ENCODE measurements at places on chromosomes 2 and 18.

GRCh38 chr2:176490061-176490861 lies 221.0 kb downstream of the MTX2 start:
- DNase-seq = no peak

- peak; percentile 52 for DNase-seq
These were observed 27.1 kb upstream of the PTMA start for GRCh38 chr2:231680992-231681852.

DNA sequence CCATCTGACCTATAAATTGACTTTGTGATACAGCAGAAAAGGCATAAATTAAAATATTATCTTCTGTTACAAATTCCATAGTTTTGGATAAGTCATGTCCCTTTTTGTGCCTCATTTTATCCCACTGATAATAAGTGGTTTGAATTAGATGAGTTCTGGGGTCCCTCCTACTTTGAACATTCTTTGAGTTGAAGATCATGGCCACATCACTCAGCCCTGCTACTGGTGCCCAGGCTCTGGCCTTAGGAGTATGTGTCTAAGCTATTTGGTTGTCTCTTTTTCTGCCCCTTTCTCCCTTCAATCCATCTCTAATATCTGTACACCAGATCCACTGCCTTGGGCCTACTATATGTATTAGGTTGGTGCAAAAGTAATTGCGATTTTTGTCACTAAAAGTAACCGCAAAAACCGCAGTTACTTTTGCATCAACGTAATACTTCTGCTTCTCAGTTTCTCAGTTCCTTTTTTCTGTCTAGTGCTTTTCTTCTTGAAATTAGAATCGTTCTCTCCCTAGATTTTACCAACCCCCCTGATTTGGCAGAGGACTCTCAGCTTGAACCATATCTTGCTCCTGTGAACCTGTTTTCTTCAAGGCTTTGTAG lies 362.5 kb upstream of the TNP1 start:
- DNase-seq = no peak

GRCh38 chr18:24185805-24186204 lies 46.9 kb downstream of the CABYR start:
- no peak for DNase-seq

DNA sequence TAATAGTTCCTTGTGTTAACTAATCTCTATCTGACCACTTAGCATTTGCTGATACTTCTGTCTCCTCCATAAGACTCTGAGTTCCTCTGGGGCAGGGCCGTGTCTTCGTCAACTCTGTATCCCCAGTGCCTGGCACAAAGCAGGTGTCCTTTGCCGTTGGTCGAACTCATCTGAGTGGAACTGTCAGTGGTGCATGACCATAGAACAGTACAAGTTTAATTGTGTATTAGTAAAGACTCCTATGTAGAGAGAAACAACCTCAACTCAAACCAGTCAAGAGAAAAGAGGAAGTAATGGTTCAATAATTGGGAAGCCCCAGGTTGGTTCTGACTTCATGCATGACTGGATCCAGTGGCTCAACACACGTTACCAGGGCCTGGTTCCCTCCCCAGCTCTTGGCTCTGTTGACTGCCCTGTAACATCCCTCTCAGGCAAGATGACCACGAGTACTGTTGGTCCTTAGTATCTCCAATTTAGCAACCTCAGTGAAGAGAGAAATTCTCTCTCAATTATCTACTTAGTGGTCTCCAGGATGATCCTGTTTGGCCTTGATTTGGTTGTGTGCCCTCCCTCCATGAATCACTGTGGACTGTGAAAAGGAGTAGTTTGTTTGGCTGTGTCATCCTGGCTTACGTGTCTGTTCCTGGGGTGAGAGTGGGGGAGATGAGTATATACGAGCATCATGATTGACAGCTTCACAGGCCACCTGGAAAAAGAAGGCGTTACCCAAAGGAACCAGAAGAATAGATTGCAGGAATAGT lies 58.5 kb upstream of the MSH6 start:
- DNase-seq = no peak

GRCh38 chr2:54680397-54681041 lies 42.9 kb upstream of the EML6 start:
- DNase-seq = no peak

- DNase-seq = no peak
These were observed 361.5 kb downstream of the DSEL start for GRCh38 chr18:67154979-67155378.

- DNase-seq = no peak
These were observed 13.1 kb upstream of the LHCGR start for GRCh38 chr2:48768669-48769068.

DNA sequence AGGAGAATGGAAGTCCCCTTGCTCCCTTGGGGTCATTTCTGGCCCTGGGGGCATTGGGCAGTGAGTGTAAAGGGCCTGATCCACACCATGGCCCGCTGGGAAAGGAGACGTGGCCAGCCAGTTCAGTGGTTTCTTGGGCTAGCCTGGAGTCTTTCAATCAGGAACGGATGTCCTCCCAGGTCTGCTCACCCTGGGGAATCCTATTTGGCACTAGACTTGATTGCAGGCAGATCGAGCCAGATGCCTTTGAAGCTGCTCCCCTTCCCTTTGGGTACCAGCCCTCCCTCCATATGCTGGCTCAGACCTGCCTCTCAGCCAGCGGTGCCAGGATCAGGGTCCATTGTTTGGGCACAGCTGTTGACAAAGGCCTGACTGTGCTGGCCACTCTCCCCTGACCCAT lies 11.0 kb downstream of the FBLN7 start:
- DNase-seq = no peak

DNA sequence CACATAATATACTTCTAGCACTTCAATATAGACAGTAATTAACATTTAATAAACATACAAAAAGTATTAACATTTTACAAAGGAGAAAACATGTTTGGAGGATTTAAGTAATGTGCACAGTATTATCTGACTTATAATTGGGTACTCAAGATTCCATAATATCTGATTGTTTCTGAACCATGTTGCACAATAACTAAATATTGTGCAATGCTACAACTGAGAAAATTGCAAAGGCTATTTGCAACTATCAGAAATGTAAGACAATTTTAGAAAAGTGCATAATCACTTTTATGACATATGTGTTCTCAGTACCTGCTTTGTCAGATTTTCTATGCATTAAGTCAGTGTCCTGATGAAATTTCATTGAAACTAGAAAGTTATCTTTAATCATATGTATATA lies 934.6 kb downstream of the SOCS6 start:
- DNase-seq = no peak

GRCh38 chr18:12837747-12838146 lies 46.3 kb downstream of the PTPN2 start:
- no peak for DNase-seq

DNA sequence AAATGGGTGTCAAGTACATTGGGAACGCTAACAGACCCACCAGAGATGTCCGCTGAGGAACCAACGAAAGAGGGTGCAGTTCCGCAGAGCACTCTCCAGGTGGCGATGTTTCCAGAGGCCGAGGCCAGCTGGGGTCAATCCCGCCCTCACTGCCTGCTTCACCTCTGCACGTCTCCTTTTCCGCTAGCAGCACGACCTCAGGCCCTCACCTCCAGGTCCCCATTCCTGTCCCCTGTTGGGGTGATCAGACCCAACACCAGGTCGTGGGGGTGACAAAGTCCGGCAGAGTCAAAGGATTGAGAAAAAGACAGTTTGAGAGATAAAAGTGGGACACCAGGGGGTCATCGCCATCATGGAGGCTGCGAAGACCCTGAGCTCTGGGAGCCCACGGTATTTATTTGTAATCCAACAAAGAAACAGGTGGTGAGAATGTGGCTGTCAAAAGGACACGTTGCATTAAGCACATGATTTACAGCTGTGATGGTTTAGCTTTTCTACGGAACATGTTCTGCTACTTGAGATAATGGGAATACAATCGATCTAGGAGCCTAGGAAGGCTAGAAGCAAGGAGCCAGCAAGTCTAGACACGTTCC lies 27.3 kb downstream of the ZAP70 start:
- DNase-seq = no peak

GRCh38 chr18:62347089-62347506 lies 22.0 kb downstream of the TNFRSF11A start:
- DNase-seq = no peak

DNA sequence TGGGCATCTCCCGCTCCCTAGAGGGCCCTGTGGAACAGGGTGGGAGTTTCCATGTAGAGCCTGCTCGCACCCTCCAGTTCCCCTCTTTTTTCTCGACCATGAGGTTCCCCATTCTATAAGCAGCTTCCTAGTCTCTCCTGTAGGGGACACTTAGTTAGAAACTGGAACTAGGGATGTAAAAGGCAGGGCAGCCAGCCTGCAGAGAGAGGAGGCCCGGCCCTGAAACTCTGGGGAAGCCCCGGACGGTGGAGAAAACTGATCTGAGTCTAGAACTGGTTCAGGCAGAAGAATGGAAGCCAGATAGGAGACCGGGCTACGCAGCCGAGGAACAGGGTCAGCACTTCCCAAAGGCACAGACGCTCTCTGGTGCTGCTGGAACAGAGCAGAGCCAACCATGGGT lies 51.6 kb upstream of the ATG16L1 start:
- no peak for DNase-seq

GRCh38 chr2:191957996-191958860 lies 111.3 kb upstream of the CAVIN2 start:
- no peak for DNase-seq

- no peak for DNase-seq
These were observed 60.2 kb downstream of the CAVIN2 start for GRCh38 chr2:191786694-191787093.

- no peak for DNase-seq
These were observed 16.4 kb downstream of the RSAD2 start for GRCh38 chr2:6893876-6894482.

DNA sequence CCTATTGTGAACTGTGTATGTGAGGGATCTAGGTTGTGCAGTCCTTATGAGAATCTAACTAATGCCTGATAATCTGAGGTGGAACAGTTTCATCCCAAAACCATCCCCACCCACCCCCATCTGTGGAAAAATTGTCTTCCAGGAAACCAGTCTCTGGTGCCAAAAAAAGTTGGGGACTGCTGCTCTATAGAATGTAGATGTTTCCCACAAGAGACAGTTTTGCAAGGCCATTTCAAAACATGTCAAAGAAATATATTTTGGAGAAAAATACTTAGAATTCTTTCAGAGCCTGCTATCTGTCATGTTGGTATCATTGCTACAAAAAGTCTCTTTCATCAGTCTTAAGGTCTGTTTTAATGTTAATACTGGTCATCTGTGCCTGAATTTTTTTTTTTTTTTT lies 4.1 kb upstream of the SLC39A10 start:
- no peak for DNase-seq

DNA sequence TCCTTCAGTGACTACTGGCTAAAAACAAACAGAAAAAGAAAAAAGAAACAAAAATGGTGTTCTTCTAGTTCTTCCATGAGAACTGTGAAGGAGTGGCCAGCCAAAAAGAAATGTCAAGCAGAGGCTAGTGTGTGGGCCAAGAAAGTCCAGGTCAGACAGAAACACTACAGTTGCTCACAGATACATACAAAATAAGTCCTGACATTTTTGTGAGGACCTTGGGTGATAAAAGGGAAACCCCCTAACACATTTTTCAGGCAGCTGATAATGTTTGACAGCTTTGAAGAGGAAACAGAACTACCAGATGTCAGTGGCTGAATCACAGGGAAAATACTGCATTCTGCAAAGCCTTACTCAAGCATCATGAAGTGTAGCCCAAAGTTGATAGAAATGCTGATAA lies 28.1 kb downstream of the ARHGAP25 start:
- DNase-seq = no peak

DNA sequence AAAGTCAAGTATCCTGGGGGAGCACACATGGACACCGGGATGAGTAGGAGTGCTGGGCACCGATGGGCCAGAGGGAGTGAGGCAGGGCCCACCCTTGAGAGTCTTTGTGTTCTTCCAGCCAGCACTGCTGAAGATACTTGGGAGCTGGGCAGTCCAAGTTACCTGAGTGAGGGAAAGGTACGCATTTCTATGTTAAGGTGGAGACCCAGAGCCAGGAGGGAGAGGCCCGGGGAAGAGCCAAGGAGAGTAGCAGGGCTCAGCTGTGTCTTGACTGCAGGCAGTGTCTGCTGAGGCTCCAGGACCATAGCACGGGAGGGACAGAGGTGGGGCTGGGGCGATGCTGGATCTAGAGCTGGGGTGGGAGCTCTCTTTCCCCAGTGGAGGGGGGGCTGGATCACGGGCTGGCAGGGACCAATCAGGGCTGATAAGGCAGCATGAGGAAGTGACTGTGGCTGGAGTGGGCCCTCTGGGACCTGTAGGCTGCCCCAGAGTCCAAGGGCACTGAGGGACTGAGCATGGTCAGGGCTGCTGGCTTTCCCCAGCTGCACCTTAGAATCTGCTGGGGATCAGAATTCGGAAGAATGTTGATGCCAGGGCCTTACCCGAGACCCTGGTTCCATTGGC lies 289.2 kb downstream of the PHLPP1 start:
- DNase-seq = no peak

- no peak for DNase-seq
These were observed 2.2 kb downstream of the HMSD start for GRCh38 chr18:63951302-63951705.

DNA sequence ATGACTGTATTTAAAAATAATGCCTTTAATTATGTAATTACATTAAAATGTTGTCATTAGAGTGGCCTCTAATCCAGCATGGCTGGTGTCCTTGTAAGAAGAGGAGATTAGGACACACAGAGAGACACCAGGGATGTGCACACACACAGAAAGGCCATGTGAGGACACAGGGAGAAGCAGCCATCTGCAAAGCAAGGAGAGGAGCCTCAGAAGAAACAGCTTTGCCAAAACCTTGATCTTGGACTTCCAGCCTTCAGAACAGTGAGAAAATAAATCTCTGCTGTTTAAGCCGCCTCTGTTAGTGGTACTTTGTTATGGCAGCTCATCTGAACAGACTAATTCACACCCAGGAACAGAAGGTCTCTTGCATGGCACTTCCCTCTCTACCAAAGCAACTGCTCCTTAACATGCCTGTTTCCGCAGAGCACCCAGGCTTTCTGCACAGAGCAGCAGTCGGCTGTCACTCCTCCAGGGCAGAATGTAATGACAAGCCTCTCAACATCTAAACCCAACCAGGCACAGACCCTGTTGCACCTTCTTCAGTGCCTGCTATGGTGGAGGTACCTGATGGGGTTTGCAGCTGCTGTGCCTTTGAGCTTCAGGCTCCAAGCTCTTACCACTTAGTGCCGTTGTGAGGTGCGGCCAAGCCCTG lies 377.7 kb downstream of the TDRD15 start:
- no peak for DNase-seq

DNA sequence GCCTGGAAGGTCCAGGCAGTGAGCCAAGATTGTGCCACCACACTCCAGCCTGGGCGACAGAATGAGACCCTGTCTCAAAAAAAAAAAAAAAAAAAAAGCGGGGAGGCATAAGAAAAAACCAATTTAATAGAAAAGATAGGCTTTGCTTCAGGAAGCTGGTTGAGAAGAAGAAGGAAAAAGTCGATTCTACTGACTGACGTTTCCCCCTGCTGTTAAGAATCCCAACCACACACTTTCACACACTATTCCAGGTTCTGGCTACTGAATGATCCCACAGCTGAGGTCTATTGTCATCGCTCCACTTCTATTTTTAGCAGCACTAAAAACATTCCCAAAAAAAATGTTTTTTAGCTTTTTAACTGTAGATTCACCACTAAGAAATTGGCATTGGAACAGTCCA lies 6.7 kb upstream of the CHCHD5 start:
- no peak for DNase-seq

All from cortex of kidney (tissue), 1 donor.